ENCODE measurements at places on chromosomes 13 and 19.

GRCh38 chr13:30123575-30123974 lies 183.8 kb downstream of the KATNAL1 start:
- no peak for DNase-seq

DNA sequence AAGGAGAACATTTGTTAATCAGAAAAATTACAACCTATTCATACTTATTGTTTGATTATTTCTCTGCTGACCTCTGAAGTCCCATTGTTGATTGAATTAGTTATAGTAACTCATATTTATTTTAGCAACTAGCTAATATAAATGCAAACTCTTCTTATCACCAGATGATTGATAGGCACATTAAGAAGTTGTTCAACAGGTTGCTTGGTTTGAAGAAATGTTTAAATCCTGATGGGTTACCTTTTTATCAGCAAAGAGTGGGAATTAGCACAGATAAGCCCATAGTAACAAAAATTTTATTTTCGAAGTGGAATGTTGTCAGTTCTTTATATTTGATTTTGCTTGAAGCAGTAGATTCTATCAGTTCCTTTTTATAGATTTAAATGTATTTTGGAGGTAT lies 44.4 kb downstream of the KLF5 start:
- DNase-seq, result no peak

DNA sequence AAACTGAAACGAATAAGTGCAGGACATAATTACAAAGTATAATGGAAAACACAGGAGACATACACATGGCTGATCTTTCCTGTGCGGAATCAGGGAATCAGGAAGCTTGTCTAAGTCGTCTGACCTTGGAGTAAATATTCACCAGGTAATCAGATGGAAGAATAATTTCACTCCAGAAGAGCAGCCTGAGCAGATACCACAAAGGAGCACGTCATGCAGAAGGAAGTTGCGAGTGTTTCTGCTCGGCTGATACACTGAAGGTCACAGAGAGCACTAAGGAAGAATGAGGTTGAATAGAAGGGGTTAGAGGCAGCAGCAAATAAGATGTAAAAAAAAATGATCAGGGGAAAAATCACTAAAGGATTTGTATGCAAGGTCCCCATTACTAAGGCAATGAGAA lies 122.3 kb upstream of the GPC6 start:
- DNase-seq, result no peak

DNA sequence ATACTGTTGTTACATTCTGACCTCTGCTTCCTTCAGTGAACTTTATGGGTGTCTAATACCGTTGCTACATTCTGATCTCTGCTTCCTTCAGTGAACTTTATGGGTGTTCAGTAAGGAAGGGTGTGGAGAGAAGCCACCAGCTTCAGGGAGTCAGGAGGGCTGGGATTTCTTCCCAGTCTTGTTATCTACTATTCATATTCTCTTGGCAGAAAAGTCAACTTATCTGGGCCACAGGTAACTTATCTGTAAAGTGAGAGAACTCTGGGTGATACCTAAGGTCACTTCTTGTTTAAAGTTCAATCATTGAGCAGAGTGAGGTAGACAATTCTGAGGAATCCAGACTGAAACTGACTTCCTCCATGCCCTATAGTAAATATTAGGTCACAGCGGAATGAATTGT lies 71.2 kb upstream of the STK24 start:
- no peak for DNase-seq

All from Kasumi-1 (cell line).